ENCODE measurements at places on chromosomes 7 and 10.
A peak's percentile ranks its signal among the peaks of the same experiment; 100 is the strongest.

DNA sequence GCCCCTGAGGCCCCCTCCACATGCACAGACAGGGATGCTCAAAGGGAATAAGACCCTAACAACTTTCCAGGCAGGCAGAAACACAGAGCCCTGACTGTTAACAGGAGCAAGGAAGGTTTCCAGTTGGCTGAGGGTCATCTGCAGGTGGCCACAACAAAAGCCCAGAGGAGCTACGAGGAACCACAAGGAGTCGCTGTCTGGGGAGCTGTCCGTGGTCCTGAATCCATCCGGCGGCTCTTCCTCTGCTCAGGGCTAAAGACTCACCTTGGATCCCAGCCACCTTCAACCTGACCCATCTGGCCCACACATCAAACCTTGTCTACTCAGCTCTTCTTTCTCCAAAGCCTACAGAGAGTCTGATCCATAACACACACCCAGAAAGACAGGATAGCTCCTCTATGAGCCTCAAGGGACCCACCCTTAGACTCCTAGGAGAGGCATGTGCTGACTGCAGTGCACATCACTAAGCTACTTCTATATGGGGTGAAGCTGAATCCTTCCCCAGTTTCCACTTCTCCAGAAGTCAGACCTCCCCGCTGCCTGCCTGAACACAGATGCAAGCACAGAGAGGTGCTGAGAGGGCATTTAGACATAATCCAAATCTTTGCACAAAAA, 104.0 kb downstream of the SLIT1 start:
- DNase-seq: peak; percentile 21

DNA sequence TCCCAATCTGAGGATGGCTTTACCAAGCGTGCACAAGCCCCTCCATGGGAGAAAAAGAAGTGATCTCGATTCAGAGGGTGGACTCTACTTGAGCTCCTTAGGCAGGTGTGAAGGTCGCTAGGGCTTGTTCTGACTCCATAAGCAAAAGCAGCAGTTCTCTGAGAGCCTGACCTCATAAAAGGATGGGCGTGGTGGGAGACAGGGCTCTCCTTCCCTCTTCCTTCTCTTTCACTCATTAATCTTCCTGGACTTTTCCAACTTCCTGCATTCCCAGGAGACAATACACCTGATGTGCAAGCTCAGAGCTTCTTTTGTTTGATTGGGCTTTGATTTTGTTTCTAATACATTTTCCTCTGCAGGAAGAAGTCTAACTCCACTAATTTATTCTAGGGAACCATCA, 22.3 kb upstream of the TMEM72 start:
- DNase-seq: no peak

GRCh38 chr7:99094401-99094800, 49.5 kb downstream of the SMURF1 start:
- no peak for DNase-seq

DNA sequence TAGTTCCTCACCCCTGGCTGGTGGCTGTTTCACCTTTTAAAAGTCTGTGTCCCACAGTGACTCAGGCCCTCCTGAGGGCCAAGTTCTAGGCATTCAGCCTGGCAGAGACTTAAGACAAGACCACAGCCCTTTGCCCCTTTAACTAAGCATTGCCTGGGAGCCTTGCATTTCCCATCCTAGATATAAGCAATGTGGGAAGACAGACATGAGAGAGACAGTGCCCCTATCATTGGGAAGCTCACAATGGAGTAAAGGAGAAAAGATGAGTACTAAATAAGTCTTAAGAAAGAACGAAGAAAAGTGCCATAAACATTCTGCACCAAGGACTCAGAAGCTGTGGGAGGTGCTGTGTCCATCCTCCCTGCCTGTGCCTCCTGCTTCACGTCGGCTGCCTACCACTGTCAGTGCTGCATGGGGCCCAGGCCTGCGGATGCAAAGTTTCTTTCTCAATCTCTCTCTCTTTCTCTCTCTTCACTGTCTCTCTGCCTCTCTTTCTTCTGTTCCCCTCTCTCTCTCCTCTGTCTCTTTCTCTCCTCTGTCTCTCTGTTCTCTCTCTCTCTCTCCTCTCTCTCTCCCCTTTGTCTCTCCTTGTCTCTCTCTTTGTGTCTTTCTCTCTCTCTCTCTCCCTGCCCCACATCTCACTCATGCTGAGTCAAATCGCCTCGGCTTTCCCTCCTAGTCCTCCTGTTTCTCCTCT, 21.5 kb downstream of the GPRIN2 start:
- no peak for DNase-seq

- no peak for DNase-seq
These were observed 239.9 kb downstream of the CAMK1D start for GRCh38 chr10:12589291-12589690.

- no peak for DNase-seq
These were observed 12.6 kb downstream of the SLC29A4 start for GRCh38 chr7:5295039-5296014.

GRCh38 chr7:158284617-158285382, 302.8 kb downstream of the PTPRN2 start:
- DNase-seq: no peak

DNA sequence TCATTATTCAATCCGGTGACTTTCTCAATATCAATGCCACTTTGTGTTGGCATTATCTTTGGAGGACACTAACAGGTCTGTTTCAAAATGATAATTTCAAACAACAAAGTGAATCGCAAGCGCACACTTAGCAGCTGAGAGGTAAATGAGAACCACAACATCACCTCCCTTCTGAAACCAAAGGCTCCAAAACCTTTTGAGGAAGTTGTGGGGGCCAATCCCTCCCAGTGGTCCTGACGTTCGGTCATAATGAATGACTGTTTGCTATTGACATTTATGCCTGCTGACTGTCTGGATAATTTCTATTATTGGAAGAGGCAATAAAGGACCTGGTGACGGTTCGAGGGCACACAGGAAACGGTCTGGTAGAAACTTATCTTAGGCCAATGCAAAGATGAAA, 1.8 kb downstream of the ADARB2 start:
- no peak for DNase-seq

DNA sequence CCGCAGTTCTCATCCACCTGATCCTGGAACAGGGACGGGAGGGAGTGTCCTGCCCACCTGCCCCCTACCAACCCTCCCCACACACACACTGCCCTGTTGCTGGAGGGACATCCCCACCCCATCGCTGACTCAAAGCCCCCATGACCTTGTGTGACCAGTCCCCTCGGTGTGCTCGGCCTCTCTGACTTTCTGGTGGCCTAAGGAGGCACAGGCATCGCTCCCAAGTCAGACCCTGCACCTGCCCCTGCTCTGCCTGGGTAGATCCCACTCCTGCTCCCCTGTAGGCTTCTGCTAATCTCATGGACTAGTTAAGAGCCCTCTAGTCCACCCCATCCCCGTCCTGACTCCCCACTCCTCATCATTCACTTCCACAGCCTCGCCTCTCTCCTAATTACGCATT, 58.8 kb upstream of the DOCK1 start:
- DNase-seq: no peak

GRCh38 chr10:127449490-127449889, 99.6 kb upstream of the NPS start:
- no peak for DNase-seq

GRCh38 chr10:107914450-107915214, 750.1 kb upstream of the SORCS1 start:
- DNase-seq: no peak

DNA sequence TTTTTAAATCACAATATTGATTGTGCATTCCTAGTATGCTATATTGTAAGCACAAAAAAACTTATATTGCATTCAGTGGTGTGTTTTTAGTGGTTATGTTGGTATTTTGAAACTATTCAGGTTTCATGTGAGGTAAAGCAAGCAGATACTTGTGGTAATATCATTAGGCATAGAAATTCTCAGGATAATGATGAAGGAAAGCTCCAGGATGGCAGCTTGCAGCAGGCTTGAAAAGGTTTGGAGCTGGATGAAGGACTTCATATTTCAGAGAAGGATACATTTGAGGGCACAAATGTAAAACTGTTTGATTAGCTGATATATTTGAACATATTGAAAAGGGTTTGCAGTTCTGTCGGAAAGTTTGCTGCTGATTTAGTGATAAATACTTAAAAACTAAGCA, 17.5 kb downstream of the TRIM24 start:
- DNase-seq: no peak

- DNase-seq: no peak
These were observed 556.8 kb upstream of the GALNT17 start for GRCh38 chr7:70574970-70575799.

DNA sequence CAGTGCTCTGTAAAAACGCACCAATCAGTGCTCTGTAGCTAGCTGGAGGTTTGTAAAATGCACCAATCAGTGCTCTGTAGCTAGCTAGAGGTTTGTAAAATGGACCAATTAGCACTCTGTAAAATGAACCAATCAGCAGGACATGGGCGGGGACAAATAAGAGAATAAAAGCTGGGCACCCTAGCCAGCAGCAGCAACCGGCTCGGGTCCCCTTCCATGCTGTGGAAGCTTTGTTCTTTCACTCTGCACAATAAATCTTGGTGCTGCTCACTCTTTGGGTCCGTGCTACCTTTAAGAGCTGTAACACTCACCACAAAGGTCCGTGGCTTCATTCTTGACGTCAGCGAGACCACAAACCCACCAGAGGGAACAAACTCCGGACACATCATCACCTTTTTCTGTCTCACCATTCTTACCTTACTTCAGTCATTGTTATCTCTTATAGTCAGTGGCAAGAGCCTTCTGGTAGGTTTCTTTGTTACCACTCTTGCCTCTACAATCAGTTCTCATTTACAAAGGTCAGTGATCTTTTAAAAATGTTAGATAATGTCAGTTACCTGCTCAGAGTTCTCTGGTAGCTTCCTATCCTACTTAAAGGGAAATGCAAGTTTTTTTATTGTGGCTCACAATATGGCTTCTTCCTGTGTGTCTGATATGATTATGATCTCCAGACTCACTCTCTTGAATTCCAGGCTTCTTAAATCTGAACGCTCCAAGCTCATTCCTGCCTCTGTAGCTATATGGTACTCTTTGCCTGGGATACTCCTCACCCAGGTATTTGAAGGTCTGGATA, 4.5 kb downstream of the STAM start:
- peak; percentile 63 for DNase-seq

DNA sequence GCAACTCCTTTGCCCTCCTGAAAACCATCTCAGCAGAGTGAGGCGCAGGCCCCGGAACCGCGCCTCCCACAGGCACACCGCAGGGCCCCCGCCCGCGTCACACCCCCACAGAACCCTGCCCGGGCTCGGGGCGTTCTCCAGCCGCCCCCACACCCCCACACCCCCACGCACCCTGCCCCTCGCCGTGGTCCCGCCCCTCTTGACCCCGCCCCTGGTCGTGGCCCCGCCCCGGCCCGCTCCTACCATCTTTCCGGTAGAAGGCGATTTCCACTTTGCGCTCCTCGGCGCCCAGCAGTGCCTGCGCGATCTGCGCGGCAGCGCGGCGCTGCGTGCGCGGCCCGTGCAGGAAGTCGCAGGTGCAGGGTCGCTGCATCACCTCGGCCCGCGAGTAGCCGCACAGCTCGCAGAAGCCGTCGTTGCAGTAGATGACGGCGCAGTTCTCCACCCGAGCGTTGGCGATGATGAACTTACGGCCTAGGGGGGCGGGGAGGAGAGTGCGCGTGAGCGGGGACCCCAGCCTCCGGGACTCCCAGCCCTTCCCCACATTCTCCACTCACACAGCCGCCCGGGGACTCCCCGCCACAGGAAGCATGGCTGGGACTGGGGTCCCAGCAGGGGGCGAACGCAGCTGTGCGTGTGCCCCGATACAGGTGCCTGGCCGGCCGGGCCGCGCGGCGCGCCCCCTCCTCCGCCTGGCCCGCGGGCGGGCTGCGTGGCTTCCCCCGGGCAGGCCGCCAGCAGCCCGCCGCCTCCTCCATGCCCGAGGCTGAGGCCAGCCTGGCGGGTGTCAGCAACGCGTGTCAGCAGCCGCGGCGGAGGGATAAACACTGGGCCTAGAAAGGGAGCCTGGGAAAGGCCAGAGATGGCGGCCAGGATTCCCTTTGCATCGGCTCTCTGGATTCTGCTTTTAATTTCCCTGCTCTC, 3.4 kb downstream of the KCNH2 start:
- peak; percentile 80 for DNase-seq
